Right ventricle myocardium superior (tissue), 1 donor: ENCODE measurements at places on chromosomes 13 and 19.

GRCh38 chr19:6047741-6048251, 62.5 kb downstream of the RFX2 start:
- no peak for DNase-seq

- no peak for DNase-seq
Observed at GRCh38 chr19:40284501-40285352, at the start of gene AKT2. TSS of gene AKT2 (minus strand) at chr19:40285345. CDS start at chr19:40265267, 20,078 bp downstream.

DNA sequence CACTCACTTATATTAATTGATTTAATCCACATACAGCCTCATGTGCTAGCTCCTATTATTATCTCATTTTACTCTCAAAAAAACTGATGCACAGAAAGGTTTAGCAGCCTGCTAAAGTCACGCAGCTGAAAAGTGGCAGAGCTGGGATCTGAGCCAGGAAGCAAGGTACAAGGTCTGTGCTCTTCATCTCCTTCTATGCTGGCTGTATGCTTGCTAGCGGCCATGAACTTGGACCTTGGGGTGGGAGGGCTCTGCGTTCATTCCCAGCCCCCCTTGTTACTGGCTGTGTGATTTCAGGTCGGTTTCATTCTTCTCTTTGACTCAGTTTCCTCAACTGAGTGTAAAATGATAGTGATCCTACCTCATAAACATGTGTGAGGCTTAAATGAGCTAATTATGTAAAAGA, 69.8 kb downstream of the ALOX5AP start:
- DNase-seq: no peak

DNA sequence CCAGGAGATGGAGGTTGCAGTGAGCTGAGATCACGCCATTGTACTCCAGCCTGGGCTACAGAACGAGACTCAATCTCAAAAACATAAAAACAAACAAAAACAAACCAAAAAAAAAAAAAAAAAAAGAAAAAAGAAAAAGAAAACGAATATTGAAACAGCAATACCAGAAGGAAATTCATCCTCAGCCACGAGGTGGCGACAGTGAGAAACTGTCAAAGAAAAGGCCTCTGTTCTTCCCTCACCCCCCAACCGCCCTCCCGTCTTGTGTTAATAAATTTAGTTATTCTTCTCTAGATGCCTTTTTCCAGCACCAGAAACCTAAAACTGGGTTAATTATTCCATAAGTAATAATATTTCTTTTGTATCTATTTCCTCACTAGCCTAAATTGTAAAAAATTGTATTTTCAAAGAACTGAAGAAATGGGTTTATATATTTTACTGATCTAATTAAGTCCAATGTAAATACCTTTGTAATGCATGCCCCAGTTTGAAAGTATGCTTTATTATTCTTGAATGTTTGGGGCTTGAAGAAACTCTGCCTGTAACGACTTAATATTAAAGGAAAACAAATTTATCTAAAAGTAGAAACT, 38.6 kb downstream of the LIG4 start:
- no peak for DNase-seq

- DNase-seq: no peak
Observed at GRCh38 chr13:102869948-102870676, 24.3 kb downstream of the ERCC5 start.

- DNase-seq: no peak
Observed at GRCh38 chr13:31369213-31369612, 169.4 kb downstream of the B3GLCT start.

DNA sequence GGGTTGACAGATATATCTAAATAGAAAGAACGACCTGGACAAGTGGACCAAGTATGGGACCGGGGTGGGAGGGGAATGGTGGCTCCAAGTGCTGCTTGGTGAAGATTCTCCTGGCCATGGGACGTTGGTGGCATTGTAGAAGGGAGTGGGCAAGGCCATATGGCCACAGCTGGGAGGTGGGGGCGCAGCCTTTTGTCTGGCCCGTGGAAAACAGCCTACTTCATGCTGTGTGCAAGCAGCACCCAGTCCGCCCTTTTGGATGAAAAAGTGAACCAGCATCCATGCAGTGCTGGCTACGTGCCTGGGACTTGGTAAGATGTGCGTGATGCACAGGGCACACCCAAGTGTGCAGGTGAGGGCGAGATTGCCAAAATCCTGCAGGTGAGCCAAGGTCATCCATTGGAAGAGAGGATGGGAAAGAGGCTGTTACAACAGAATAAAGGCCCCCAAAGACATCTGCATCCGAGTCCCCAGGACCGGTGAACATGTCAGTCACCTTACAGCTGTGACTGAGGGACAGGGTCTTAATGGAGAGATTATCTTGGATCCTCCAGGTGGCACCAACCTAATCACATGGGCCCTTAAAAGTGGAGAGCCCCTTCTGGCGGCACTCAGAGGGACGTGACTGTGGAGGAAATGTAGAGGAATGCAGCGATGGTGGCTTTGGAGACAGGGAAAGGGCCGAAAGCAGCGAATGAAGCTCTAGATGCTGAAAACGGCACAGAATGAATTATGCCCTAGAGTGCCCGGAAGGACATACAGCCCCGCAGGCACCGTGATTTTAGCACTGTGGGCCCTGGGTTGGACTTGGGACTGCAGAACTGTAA, 40.8 kb downstream of the TEX29 start:
- no peak for DNase-seq

GRCh38 chr19:17915940-17916593, 16.7 kb upstream of the CCDC124 start:
- no peak for DNase-seq

GRCh38 chr13:103354171-103354570, 288.0 kb upstream of the SLC10A2 start:
- no peak for DNase-seq

- DNase-seq: no peak
Observed at GRCh38 chr19:4588291-4588761, 28.8 kb upstream of the SEMA6B start.

DNA sequence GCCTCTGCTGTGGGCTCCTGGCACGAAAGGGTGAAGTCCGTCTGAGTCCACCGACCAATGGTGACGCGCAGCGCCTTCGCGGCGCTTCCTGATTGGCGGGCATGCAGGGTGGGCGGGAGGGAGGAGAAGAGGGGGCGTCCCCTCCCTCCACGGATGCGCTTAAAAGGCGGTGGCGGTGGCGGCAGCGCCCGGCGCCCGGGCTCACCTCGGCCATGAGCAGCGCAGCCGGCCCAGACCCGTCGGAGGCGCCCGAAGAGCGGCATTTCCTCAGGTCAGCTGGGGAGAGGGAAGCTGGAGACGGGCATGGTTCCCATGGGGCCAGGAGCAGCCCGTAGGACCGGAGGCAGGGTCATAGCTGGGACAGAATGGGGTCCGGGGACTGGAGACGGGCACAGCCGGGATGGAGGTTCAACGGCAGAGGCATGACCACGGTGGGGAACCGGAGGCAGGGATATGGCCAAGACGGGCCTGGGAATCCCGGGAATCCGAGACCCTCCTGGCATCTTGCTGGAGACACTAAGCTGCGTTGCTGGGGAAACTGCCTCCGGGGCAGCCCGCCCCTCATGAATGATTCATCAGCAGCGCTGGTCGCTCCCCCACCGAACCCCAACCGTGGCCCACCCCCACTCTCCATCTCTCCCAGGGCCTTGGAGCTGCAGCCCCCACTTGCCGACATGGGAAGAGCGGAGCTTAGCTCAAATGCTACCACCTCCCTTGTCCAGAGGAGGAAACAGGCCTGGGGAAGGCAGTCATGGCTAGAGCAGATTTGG, at the start of gene YJEFN3:
TSS of gene YJEFN3 (plus strand) at position 191 of the 770 bp plus-strand sequence. CDS start at position 213, 22 bp downstream.
- DNase-seq: no peak

GRCh38 chr19:45074744-45075300, 1.5 kb downstream of the ZNF296 start:
- no peak for DNase-seq

DNA sequence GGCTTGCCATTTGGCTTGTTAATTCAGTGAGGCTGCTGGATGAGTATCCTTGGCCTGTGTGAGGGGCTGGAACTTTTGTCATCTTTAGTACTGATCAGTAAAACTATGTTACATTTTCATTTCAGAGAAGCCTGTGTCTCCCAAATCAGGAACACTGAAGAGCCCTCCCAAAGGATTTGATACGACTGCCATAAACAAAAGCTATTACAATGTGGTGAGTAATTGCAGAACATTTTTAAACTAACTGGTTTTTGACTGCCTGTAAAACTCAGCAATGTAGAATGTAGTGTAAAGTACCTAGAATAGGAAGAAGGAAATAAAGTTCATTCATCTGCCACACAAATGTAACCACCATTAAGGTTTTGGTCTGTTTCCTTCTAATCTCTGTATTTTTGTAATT, 87.4 kb upstream of the TEX29 start:
- no peak for DNase-seq

DNA sequence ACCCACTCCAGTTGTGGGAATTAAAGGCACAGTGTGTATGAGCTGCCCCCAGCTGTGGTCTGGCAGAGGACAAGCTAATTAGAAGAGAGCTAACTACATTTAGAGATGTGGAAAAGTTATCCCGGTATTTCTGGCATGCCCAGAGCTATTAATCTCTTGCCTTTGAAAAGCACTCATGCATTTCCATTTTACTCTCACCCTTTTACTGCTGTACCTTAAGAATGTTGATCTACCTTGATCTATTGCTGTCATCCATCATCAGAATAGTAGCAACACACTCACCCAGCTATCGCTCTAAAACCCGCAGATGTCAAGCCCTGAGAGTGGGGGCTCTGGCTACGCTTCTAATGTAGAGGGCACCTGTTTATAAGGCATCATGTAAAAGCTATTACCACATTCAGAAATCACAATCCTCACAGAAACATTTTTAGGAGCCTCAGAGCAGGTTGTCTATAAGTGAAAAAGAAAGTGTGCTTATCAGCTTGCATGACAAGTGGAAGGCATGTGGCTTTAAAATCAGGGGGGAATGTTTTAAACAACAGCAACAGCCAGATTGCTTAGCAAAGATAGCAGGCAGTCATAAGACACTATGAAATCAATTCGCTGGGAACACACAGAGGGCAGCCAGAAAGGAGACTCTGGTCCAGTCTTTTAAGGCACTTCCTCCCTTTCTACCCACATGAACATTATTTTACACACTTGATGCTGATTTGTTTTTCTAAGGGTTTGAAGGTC, 224.2 kb upstream of the IRS2 start:
- DNase-seq: no peak

GRCh38 chr13:113491418-113491883, 940 bp upstream of the DCUN1D2 start:
- DNase-seq: peak; percentile 63

GRCh38 chr19:11018179-11018578, 57.3 kb downstream of the SMARCA4 start:
- DNase-seq: no peak

DNA sequence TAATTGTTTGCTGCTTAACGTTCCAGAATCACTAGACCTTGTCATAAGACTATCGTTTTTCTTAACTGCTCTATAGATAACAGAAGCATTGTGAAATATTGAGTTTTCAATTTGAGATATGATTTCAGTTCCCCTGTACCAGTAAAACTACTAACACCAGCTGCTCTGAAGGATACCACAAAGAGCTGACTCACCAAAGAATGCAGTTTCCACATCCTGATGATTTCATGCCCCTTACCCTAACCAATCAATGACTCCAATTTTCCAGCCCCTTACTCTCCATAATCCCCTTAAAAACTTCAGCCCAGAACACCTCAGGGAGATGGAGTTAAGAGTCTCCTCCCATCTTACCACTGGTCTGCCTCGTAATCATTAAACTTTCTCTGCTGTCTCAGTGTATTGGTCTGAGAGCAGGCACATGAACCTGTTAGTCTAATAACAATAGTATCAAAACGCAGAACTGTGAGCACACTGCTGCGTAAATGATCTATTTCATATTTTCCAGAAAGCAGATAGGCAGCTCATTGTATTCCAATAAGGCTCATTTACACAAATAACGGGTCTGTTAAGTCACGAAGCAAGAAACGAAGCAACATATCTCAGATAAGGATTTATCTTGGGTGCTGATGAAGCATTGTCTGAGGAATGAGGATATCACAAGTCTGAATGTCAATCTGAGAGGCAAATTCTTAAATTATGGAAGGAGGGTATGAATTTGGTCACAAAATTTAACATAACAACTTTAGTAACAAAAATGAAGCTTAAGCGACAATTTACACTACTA, 14.1 kb upstream of the CCNA1 start:
- no peak for DNase-seq

DNA sequence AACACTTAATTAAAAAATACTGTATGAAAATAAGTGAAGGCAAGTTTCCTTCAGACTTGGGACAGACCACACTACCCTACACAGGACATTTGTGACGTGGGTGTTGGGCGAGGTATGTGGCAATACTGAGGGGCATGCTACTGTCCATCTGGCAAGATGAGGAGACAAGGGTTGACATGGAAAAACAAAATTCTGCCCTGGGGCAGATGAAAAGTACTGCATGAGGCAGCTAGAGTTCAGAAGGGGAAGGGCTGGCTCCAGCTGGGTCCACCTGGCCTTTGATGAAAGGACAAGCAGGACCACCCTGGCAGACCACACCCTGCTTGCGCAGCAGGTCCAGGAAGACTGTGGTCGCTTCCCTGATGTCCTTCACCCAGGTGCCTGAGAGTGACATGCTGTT, 43.2 kb downstream of the LATS2 start:
- DNase-seq: no peak

DNA sequence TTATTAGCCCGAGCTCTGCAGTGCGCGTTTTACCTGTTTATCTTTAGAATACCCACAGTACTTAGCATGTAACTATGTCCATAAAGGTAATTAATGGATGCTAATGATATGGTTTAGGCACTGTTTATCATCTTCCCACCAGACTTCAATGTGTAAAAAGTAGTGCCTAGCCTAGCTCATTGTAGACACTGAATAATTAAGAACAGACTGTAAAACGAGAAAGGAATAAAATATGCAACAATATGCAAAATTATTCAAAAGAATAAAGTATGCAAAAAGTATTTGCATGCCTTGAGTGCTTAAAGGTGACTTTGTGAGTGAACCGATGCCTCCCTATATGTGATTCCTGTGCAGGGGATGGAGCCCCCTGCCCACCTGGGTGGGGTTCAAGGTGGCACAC, 35.7 kb upstream of the RNF113B start:
- no peak for DNase-seq

DNA sequence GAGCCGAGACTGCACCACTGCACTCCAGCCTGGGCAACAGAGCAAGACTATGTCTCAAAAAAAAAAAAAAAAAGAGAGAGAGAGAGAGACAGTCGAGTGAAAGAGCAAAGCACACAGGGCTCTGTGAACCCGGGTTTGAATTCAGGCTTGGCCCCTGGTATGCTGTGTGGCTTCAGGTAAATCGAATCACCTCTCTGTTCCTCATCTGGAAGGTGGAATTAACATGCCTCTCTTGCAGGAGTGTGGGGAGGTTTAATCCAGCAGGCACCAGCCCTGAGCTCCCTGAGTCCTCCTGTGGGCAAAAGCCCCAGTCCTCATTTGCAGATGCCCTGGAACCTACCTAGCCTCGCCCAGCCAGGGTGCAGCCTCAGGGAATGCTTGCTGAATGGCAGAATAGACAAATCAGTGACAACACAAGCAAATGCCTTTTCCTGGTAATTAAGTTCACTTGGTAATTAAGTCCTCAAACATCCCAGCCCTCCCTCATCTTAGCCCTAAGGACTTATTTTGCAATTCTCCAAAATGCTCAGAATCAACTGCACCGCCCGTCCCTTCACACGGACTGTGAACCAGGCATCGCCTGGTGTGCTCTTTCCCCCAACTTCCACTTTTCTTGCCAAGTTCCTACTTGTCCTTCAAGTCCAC, 4.6 kb upstream of the ZNRF4 start:
- DNase-seq: no peak
